Mesothelial cell of epicardium (in vitro differentiated cells): ENCODE measurements at places on chromosomes 4 and X.

DNA sequence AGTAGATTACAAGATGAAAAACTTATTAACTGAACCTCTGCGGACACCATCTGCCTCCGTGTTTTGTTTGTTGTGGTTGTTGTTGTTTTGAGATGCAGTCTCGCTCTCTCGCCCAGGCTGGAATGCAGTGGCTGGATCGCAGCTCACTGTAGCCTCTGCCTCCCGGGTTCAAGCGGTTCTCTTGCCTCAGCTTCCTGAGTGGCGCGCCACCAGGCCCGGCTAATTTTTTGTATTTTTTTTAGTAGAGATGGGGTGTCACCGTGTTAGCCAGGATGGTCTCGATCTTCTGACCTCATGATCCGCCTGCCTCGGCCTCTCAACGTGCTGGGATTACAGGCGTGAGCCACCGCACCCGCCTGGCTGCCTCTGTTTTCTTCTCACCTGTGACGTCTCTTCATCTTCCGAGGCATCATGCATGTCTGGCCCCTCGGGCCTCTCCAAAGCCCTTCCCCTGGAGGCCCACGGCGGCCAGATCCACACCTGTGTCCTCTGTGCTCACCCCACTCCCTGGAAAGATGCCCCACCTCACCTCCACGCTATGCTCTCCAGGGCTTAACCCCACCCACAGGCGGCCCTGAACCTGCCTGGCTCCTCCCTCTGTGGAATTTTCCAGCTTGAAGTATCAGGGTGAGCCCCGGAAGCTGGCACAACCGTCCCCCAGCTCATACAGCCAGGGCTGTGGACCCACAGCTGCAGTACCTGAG, 77.0 kb upstream of the MXD4 start:
- DNase-seq = peak; percentile 33

DNA sequence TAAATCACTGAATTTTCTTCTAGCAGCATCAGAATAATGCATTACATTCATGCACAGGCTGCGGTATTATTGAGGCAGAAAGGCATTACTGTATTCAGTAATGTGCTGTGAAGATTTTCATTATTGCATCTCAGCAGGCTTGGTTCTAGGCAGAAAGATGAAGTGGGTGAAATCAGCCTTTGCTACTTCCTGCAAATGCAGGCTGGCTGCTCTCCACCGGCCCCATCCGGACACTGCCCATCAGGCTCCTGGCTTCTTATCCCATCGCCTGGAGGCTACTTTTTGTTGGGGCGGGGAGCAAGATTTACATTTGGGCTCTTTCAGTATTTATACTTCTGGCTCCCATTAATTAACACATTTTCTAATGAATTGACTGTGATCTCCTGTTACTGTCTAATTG, 117.8 kb downstream of the FRAS1 start:
- DNase-seq = no peak

DNA sequence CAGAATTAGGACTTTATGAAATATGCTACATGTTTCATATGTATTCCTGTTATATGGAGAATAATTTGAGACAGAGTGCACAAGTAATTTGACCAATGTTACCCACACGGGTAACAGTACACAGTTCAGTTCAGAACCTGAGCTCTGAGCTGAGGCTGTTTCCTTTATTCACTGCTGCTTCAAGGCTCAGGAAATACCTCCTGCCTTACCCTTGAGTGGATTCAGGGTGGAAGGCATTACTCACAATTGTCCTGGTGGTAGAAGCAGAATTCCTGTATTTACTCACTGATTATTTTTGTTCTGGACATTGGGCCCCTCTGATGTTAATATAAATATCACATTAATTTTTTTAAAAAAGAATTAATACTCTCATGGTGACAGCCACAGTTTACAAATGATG, 73.5 kb upstream of the CAMK2D start:
- no peak for DNase-seq

GRCh38 chr4:170374770-170375169, 285.0 kb upstream of the AADAT start:
- DNase-seq = no peak

GRCh38 chrX:21376636-21377035, 2.4 kb downstream of the CNKSR2 start:
- DNase-seq = no peak

DNA sequence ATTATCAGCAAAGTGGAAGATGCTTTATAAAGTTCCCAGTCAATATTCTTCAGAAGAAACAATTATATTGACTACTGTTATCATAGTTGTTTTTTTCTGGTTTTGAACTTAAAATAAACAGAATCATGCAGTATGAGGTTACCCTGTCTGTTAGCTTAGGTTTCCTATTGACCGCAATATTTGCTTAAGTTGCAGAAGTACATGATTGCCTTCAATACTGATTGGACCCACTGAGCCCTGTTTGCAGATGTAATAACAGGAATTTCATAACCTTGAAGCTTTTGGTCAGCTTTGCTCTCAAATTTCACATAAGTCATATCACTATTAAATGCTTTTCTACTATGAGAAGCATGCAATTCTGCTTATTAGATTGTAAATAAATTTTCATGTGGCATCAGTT, 229.1 kb upstream of the FSTL5 start:
- no peak for DNase-seq

- DNase-seq = no peak
Observed at GRCh38 chr4:41477181-41477905, 60.6 kb upstream of the LIMCH1 start.

- no peak for DNase-seq
Observed at GRCh38 chr4:102358128-102358527, 12.8 kb upstream of the SLC39A8 start.

GRCh38 chr4:8305851-8306471, 36.4 kb downstream of the HTRA3 start:
- peak; percentile 15 for DNase-seq

- no peak for DNase-seq
Observed at GRCh38 chrX:15915959-15916703, 61.5 kb upstream of the AP1S2 start.

- DNase-seq = no peak
Observed at GRCh38 chr4:114964026-114964425, 149.4 kb downstream of the NDST4 start.

- no peak for DNase-seq
Observed at GRCh38 chrX:142040906-142041305, 137.2 kb downstream of the MAGEC1 start.

DNA sequence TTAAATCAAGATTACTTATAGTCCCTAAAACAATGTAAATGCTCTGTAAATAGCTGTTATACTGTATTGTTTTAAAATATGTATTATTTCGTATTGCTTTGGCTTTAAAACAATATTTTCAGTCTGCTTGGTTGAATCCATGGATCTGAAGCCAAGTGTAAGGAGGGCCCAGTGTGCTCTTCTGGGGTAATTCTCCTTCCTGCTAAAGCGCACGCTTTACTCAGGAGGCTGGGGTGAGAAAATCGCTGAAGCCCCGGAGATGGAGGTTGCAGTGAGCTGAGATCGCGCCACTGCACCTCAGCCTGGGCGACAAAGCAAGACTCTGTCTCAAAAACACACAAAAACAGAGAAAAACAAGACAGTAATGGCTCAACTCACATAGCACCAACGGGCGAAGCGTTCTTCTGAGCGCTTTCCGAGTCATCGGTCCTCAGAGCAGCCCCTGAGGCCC, 391 bp upstream of the IDUA start:
- DNase-seq = no peak

GRCh38 chr4:84031401-84031800, 467.7 kb downstream of the NKX6-1 start:
- DNase-seq = no peak

DNA sequence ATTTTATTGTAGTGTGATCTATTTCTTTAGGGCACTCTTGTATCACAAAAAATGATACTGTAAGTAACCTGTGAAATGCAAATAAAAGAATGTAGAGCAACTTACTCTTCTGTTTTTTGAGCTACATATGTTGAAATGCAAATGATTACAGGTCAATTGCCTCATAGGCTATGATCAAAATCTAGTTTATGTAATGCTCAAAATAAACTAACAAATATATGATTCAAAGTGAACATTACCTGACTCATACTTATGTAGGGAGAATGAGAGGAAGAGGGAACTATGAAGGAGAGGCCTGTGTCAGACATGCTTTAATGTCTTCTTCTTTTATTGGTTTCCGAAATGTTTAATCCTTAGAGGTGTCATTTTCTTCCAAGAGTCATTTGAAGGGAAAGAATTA, 5.0 kb upstream of the RPS6KA3 start:
- no peak for DNase-seq

DNA sequence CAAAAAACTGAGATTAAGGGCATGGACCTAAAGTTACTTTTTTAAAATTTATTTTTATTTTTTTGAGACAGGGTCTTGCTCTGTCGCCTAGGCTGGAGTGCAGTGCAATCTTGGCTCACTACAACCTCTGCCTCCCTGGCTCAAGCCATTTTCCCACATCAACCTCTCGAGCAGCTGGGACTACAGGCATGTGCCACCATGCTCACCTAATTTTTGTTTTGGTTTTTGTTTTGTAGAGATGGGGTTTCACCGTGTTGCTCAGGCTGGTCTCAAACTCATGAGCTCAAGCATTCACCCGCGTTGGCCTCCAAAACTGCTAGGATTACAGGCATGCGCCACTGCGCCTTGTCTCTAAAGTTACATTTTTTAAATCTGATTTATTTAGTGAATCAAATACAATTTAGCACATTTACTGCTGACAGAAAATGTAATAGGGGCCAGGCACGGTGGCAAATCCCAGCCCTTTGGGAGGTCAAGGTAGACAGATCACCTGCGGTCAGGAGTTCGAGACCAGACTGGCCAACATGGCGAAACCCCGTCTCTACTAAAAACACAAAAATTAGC, 38.3 kb downstream of the GUCY1A1 start:
- DNase-seq = no peak

DNA sequence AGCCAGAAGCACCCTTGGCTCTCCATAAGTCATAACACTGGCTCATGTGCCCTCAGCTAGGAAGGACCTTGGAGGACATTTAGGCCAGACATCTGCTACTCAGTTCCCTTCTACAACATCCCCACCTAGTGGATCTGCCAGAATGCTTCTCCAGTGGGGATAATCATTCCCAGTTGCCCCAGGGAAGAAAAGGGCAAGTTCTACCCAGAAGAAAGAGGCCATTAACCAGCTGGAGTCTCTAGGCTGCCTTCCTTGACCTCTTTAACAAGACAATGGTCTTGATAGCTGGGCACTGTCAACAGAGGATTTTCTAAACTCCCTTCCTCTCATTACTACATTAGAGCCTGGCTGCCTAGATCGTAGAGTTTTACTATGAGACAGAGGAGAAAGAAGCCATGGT, 42.0 kb downstream of the LGI2 start:
- no peak for DNase-seq

GRCh38 chr4:2451821-2452785, 16.8 kb upstream of the RNF4 start:
- DNase-seq = no peak

GRCh38 chr4:53208753-53209152, 157.1 kb downstream of the SCFD2 start:
- DNase-seq = no peak

DNA sequence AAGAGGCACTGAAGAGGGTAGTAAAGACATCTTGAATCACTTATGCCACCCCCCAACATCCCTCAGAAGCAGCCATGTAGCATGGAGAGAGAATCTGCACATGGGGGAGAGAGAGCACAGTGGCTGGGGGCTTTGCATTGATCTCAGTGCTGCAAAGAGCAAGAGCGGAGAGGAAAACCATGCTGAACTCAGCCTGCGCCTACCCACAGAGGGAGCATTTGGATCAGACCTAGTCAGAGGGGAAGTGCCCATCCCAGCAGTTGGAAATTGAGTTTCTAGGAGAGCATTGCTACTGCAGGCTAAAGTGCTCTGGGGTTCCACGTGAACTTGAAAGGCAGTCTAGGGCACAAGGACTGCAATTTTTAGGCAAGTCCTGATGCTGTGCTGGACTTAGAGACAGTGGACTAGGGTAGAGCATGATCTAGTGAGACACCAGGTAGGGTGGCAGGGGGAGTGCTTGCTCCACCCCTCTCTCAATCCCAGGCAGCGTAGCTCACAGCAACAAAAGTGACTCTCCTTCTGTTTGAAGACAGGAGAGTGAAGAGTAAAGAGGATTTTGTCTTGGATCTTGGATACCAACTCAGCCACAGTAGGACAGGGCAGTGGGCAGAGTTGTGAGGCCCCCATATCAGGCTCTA, 9.0 kb upstream of the PROM1 start:
- no peak for DNase-seq

GRCh38 chrX:67545036-67545821, 1.4 kb downstream of the AR start:
- DNase-seq = no peak

GRCh38 chr4:140296335-140297220, 76.9 kb upstream of the SCOC start:
- DNase-seq = no peak

- DNase-seq = no peak
Observed at GRCh38 chr4:145723336-145723735, 43.4 kb downstream of the C4orf51 start.

DNA sequence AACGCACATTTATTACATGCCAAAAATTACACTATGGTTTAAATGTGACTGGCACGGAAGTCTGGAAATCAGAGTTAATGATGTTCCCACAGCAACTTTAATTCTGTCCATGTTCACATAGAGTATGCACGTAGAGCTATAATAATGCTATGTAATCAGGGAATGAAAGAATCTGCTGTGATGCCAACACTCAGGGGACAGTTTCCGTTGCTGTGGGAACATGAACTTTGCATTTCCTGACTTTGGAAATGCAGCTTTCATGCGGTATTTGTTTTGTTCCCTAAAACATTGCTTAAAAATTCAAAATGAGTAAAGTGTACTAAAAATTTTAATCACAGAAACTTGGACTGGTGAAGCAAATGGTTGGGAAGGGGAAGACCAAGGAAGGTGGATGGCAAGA, 65.7 kb downstream of the MAGEA1 start:
- no peak for DNase-seq

GRCh38 chrX:153820601-153821000, 9.7 kb downstream of the PDZD4 start:
- no peak for DNase-seq

DNA sequence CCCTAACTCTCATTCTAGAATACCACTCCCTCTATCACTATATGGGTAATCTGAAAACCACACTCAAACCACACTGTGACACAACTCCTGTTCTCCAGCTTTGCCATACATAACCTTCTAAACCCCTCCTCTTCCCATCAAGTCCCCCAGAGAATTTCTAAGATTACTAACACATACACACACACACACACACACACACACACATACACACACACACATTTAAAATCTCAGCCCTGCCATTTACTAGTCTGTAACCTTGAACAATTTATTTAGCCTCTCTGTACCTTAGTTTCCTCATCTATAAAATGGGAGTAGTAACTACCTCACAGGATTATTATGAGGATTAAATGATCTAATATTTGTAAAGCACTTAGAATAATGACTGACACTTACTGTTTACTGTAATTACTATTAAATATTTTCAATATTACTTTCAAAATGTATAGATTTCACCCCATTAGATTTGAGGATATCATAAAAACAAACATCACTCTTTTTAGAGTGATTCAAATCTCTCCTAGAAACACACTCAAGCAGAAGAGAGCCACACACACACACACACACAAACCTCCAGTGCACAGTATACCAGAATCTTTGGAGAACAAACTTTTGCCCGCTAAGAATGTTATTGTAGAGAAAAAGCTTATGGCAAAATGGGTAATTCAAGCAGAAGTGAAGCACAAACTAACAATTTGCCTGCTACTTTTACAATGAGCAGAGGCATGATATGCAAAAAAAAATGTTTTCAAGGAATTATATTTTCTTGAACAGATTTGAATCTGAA, 3.8 kb downstream of the ANKRD50 start:
- DNase-seq = no peak

GRCh38 chrX:39335513-39336235, 534.4 kb downstream of the MID1IP1 start:
- DNase-seq = no peak

GRCh38 chr4:38560768-38561558, 103.0 kb upstream of the KLF3 start:
- no peak for DNase-seq
